ENCODE measurements at places on chromosomes 1 and 21. TPM values are rescaled to one million over a fixed set of nuclear protein-coding genes. Genes with fewer than 3 reads are reported as not detected.

- no peak overlapping the region for H3K4me3 ChIP-seq
- peak overlapping the region; percentile 57 for H3K27ac ChIP-seq
- no peaks in the 10 kb centered on the region for H3K27me3 ChIP-seq
- H3K4me1 ChIP-seq: peaks cover 50% of the 10 kb centered on the region
- DNase-seq: no peak
These were observed 48.8 kb downstream of the LEPR start for GRCh38 chr1:65469126-65469888.

DNA sequence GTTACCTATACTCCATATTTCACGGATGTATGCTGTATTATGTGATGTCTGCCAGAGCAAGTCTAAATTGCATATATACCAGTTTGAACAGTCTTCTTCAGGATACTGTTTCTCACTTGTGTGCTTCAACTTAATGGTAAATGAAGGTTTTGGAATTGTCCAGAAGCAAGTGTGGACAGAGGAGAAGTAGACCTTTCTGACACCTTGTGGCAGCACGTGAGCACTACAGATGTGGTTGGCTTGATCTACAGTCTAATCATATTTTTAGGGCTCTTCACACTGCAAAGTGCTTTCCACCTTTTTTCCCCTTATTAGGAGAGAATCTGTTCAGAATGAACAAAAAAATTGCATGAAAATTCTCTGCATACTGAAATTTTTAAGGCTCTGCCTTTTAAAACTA is 10.9 kb downstream of the MORC3 start:
- H3K4me1 ChIP-seq: peaks cover 69% of the 10 kb centered on the region
- peak; percentile 57 for DNase-seq
- H3K27ac ChIP-seq: no peak overlapping the region
- peaks cover 13% of the 10 kb centered on the region for H3K36me3 ChIP-seq

- peak; percentile 28 for DNase-seq
- H3K27ac ChIP-seq: no peak overlapping the region
- H3K4me1 ChIP-seq: no peaks in the 10 kb centered on the region
- no peak overlapping the region for H3K4me3 ChIP-seq
These were observed 113.2 kb downstream of the PTGER3 start for GRCh38 chr1:70934194-70934961.

DNA sequence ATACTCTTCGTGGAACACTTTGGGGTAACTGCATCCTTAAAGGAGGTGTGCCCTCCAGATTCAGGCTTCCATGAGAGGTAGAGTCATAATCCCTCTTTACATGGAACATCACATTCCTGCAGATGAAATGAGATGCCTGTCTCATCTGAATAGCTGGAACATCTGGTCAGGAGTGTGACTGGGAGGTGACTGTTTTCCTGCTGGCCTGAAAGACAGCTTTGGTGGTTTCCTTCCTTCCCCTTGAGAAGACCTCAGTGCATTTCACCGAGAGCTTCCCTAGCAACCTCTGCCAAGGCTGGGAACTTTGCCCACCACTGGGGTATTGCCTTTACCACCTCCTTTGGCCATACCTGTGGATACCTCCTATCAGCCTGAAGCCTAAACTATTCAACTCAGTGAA is 46.7 kb upstream of the GUCA2A start:
- H3K27me3 ChIP-seq: no peaks in the 10 kb centered on the region
- H3K27ac ChIP-seq: no peak overlapping the region
- H3K4me3 ChIP-seq: no peak overlapping the region
- no peak for DNase-seq
- peaks cover 43% of the 10 kb centered on the region for H3K4me1 ChIP-seq
- no peaks in the 10 kb centered on the region for H3K36me3 ChIP-seq

GRCh38 chr1:62433861-62434617 is 2.8 kb upstream of the USP1 start:
- DNase-seq: peak; percentile 43
- peaks cover 19% of the 10 kb centered on the region for H3K4me1 ChIP-seq
- no peak overlapping the region for H3K4me3 ChIP-seq
- H3K36me3 ChIP-seq: no peaks in the 10 kb centered on the region

DNA sequence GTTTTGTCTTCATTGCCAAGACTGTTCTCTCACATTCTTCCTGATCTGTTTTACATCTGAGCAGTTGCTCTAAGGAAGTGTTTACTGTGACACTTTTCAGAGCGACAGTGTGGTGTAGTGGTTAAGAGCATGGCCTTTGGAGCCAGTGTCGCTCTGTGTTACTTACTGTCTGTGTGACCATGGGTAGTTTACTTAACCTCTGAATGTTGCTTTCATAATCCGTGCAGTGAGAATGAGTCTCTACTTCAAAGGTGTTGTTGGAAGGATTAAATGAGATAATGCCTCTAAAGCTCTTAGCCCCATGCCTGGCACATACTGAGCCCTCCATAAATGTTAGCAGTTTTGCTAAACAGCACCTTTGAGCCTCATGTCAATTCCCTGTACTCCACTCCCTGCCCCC is 35.9 kb upstream of the ZFP69B start:
- no peak overlapping the region for H3K4me3 ChIP-seq
- DNase-seq: no peak
- H3K4me1 ChIP-seq: no peaks in the 10 kb centered on the region

- H3K4me1 ChIP-seq: peaks cover 5% of the 10 kb centered on the region
- H3K36me3 ChIP-seq: no peaks in the 10 kb centered on the region
- peak overlapping the region; percentile 27 for H3K27ac ChIP-seq
- no peak for DNase-seq
- no peaks in the 10 kb centered on the region for H3K27me3 ChIP-seq
These were observed 62.5 kb upstream of the BACH1 start for GRCh38 chr21:29236201-29236600.

DNA sequence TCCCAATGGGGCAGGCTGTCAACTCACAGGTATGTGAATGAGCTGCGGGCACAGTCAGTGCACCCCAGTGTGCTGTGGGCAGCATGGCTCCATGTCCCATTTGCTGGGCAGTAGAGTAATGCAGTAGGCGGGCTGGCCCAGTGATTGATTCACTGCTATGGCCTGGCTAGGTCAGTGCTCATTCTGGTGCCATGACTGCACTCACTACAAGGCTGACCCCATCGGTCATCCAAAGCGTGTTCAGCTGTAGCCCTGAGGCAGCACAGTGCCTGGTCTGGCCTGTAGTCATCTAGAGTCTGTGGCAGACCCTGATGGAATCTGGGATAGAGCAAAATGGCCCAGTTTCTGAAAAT is 7.4 kb downstream of the HYI start:
- peak; percentile 7 for DNase-seq
- no peaks in the 10 kb centered on the region for H3K27me3 ChIP-seq
- peaks cover 100% of the 10 kb centered on the region for H3K36me3 ChIP-seq
- H3K27ac ChIP-seq: no peak overlapping the region
- H3K4me3 ChIP-seq: no peak overlapping the region
- no peaks in the 10 kb centered on the region for H3K4me1 ChIP-seq

- no peak for DNase-seq
- no peak overlapping the region for H3K27ac ChIP-seq
- H3K4me1 ChIP-seq: no peaks in the 10 kb centered on the region
- no peak overlapping the region for H3K4me3 ChIP-seq
These were observed 154.8 kb upstream of the RGS18 start for GRCh38 chr1:192003295-192004077.

GRCh38 chr1:205395616-205396015 is 26.2 kb downstream of the LEMD1 start:
- no peak for DNase-seq
- H3K27me3 ChIP-seq: no peaks in the 10 kb centered on the region
- H3K4me1 ChIP-seq: no peaks in the 10 kb centered on the region
- H3K36me3 ChIP-seq: no peaks in the 10 kb centered on the region

- no peak for DNase-seq
- H3K27me3 ChIP-seq: no peaks in the 10 kb centered on the region
- no peak overlapping the region for H3K4me3 ChIP-seq
- H3K36me3 ChIP-seq: no peaks in the 10 kb centered on the region
- no peak overlapping the region for H3K27ac ChIP-seq
These were observed 179.2 kb downstream of the BACH1 start for GRCh38 chr21:29477941-29478340.

- no peak overlapping the region for H3K27ac ChIP-seq
- no peak overlapping the region for H3K4me3 ChIP-seq
- H3K4me1 ChIP-seq: no peaks in the 10 kb centered on the region
- no peaks in the 10 kb centered on the region for H3K27me3 ChIP-seq
- peaks cover 49% of the 10 kb centered on the region for H3K36me3 ChIP-seq
- peak; percentile 39 for DNase-seq
These were observed 21.5 kb downstream of the SEMA6C start for GRCh38 chr1:151124763-151125403.

GRCh38 chr1:201989354-201990128 is 7.1 kb downstream of the RNPEP start:
- H3K4me3 ChIP-seq: no peak overlapping the region
- no peak overlapping the region for H3K27ac ChIP-seq
- no peaks in the 10 kb centered on the region for H3K27me3 ChIP-seq
- H3K36me3 ChIP-seq: peaks cover 62% of the 10 kb centered on the region
- peaks cover 11% of the 10 kb centered on the region for H3K4me1 ChIP-seq

- peak overlapping the region; percentile 9 for H3K27ac ChIP-seq
- H3K4me3 ChIP-seq: peak overlapping the region; percentile 17
- peaks cover 70% of the 10 kb centered on the region for H3K4me1 ChIP-seq
These were observed 7.1 kb downstream of the NBL1 start for GRCh38 chr1:19651141-19651737.

DNA sequence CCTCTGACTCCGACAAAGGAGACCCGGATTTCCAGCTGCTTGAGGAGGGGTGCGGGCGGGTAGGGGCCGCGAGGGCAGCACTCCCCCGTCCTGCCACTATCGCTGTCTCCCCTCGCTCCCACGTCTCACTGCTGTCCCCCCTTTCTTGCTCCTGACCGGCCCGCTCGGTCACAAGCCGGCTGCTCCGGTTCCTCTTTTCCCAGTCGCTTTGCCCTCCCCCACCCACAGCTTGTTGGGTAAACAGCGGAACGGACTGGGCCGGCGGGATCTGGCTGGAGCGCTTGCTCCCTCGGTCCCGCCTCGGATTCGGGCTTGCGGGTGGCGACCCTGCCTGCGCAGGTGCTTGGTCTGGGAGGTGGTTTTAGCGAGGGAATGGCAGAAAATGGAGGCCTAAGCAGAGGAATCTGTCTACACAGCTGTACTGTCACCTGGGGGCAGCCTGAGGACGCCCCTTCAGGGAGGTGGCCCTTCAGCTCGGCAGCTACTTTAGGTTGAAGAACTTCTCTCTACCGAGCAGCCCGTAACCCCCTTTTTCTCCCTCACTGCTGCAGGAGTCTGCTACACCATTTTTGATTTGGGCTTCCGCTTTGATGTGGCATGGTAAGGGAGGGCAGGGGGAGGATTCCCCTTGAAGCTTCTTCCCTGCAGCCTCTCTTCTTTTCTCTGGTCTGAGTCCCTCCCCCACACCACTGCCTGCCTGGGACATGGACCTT is 645 bp downstream of the ATP6V0B start:
- H3K4me3 ChIP-seq: peak overlapping the region; percentile 84
- DNase-seq: peak; percentile 74
- H3K27me3 ChIP-seq: no peaks in the 10 kb centered on the region
- peaks cover 70% of the 10 kb centered on the region for H3K4me1 ChIP-seq
- peaks cover 50% of the 10 kb centered on the region for H3K36me3 ChIP-seq

DNA sequence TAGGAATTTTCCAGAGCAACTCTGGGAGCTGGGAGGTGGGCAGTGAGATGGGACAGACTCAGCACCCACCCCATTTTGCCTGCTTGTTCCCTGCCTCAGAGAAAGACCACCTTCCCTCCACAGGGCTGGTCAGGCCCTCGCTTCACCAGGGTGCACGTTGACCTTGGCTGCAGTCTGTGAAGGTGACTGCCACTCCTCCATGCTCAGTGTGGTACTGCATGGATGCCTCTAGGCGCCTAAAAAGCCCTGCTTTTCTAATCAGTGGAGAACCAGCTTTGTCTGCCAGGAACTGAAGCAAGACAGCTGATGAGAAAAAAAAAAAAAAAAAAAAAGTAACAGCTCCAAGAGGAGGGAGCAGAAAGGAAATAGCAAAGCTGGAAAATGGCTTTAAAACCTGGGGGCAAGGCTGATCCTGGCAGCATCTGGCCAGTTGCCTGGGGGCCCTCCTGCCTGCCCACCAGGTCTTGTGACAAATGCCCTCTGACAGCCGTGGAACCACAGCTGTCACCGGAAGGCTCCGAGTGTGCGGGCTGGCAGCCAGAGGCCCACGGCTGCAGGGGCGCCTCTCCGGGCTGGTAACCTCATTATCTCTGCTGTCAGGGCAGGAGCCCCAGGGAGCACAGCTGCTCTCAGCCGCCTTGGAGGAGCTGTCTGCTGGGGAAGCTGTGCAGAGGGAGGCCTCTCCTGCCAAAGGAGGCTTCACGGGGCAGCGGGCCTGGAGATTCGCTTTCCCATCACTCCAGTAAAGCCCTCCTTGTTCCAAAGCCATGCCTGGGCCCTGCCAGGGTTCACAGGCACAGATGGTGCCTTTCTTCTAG is 13.7 kb downstream of the KIAA1614 start:
- H3K4me1 ChIP-seq: peaks cover 13% of the 10 kb centered on the region
- peaks cover 6% of the 10 kb centered on the region for H3K36me3 ChIP-seq
- H3K27ac ChIP-seq: peak overlapping the region; percentile 45
- no peaks in the 10 kb centered on the region for H3K27me3 ChIP-seq
- DNase-seq: no peak

- H3K36me3 ChIP-seq: no peaks in the 10 kb centered on the region
- H3K4me1 ChIP-seq: no peaks in the 10 kb centered on the region
- H3K27me3 ChIP-seq: no peaks in the 10 kb centered on the region
- H3K27ac ChIP-seq: no peak overlapping the region
These were observed 48.7 kb downstream of the SYT6 start for GRCh38 chr1:114104949-114105348.

- peaks cover 28% of the 10 kb centered on the region for H3K4me1 ChIP-seq
- H3K27ac ChIP-seq: no peak overlapping the region
- H3K4me3 ChIP-seq: no peak overlapping the region
- DNase-seq: no peak
- H3K27me3 ChIP-seq: no peaks in the 10 kb centered on the region
These were observed 7.5 kb downstream of the NCDN start for GRCh38 chr1:35564884-35565741.

- peak overlapping the region; percentile 7 for H3K27ac ChIP-seq
- H3K4me1 ChIP-seq: no peaks in the 10 kb centered on the region
- H3K27me3 ChIP-seq: no peaks in the 10 kb centered on the region
- no peak overlapping the region for H3K4me3 ChIP-seq
These were observed 68.8 kb upstream of the ARID1A start for GRCh38 chr1:26626994-26627393.

GRCh38 chr1:172344444-172344843 is 76.0 kb upstream of the C1orf105 start:
- no peak overlapping the region for H3K4me3 ChIP-seq
- H3K27me3 ChIP-seq: no peaks in the 10 kb centered on the region
- H3K4me1 ChIP-seq: no peaks in the 10 kb centered on the region

GRCh38 chr1:34619256-34619655 is 135.6 kb upstream of the GJB5 start:
- H3K27me3 ChIP-seq: peaks cover 55% of the 10 kb centered on the region
- no peak for DNase-seq
- no peaks in the 10 kb centered on the region for H3K36me3 ChIP-seq
- no peak overlapping the region for H3K4me3 ChIP-seq

IFFO2 gene
- 5.1 TPM for polyA plus RNA-seq

CRB1 gene
- not detected for polyA plus RNA-seq

VWA1 gene
- 64.8 TPM for polyA plus RNA-seq

TMCO4 gene
- polyA plus RNA-seq: 16.7 TPM

LRRC8B gene
- 1.4 TPM for polyA plus RNA-seq

MROH7 gene
- 1.7 TPM for polyA plus RNA-seq

TNFRSF18 gene
- polyA plus RNA-seq: 0.37 TPM

FPGT gene
- 5.5 TPM for polyA plus RNA-seq
